A549 (cell line): ENCODE measurements at places on chromosomes 5 and 9.

- DNase-seq, result no peak
These were observed 17.9 kb upstream of the CTNNAL1 start for GRCh38 chr9:109031241-109031640.

GRCh38 chr9:107704774-107705173 is 215.2 kb upstream of the KLF4 start:
- no peak for DNase-seq

- DNase-seq, result no peak
These were observed 34.0 kb downstream of the RXRA start for GRCh38 chr9:134360180-134360759.

GRCh38 chr5:98076501-98076900 is 697.0 kb upstream of the RGMB start:
- DNase-seq, result no peak

GRCh38 chr9:120412425-120412951 is 167.5 kb downstream of the CDK5RAP2 start:
- DNase-seq, result no peak

DNA sequence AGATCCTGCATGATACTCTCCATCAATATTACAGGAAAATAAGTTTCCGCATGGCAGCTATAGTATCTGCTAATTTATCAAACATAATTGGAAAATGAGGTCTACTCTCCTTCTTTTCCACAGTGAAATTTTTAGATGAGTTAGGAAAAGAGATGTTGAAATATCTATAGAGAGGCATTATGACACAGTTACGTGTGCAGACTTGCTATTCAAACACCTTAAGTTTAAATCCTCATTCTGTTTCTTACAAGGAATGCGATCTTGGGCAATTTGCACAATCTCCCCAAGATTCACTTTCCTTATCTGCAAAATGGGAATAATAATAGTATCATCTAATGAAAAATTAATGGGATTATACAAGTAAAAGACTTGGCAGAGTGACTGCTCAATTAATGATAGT is 91.7 kb upstream of the SLCO6A1 start:
- no peak for DNase-seq

DNA sequence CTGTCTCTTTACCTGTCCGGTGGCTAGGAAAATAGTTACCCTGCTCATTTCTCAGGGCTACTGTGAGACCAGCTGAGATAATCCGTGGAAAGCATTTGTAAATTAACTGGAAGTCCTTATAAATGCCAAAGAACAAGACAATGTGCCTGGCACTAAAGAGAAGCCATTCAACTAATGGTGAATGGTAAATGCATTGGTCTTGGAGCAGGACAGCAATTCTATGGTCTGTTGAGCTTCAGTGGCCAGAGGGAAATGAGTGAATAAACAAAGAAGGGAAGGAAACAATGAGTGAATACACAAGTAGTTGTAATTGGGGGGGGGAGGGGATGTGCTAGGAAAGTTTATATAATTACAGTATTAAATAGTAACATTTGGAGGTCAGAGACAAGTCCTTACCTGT is 353.6 kb downstream of the SEMA5A start:
- DNase-seq, result no peak

DNA sequence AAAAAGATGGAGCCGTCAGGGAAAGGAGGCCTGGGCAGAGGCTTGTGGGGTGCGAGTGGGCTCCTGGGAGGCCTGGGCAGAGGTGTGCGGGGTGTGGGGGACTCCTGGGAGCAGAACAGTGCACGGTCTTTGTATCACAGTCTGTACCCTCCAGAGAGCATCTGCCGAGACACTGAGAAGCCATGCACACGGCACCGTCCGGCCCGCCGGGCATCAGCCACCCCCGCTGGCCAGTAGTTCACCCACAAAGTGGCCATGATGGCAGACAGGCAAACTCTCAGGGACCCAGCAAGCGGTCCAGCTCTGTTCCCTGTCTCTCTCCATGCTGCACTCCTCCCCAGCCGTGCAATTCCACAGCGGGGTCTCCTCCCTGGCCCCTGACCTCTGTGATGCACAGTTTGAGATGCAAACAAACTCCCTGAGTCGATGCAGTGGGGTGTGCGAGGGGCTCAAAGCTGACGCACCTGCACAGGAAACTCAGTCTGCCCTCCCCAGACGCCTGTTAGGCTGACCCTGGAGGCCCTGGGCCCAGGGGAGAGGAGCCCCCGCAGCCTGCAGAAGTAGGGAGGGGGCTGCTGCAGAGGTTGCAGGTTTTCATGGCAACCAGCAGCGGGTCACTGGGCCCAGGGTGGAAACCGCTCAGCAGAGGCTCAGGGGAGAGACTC is 9.1 kb upstream of the GPSM1 start:
- no peak for DNase-seq

GRCh38 chr9:78319197-78320029 is 22.5 kb downstream of the PSAT1 start:
- DNase-seq, result no peak

- DNase-seq, result no peak
These were observed 72.3 kb downstream of the OLFM1 start for GRCh38 chr9:135159801-135160200.

GRCh38 chr5:108437425-108437824 is 55.5 kb upstream of the FBXL17 start:
- no peak for DNase-seq

GRCh38 chr5:94407023-94407422 is 211.4 kb downstream of the KIAA0825 start:
- no peak for DNase-seq

- peak; percentile 93 for DNase-seq
These were observed 923 bp upstream of the ZBTB5 start for GRCh38 chr9:37466037-37466709.
